ENCODE measurements at places on chromosomes 12 and 14. TPM values are rescaled to one million over a fixed set of nuclear protein-coding genes. Genes with fewer than 3 reads are reported as not detected.
A peak's percentile ranks its signal among the peaks of the same experiment; 100 is the strongest.

DNA sequence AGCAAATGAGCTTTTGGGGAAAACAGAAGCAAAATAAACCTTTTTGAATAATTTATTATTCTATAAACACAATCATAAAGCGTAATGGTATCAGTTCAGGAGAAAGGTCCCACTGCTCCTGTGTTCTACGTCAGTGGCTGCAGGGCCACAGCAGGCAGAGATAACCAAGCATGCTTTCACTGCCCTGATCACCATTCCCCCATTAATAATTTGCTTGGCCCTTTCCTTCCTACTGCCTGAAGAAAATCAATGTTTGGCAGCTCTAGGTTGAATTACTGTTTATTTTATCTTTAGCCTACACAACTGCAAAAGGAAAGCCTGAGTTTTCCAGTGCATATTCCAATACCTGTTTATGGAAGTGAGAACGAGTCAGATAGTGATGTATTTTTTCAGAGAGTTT is 369.9 kb downstream of the DIO2 start:
- no peak overlapping the region for H3K4me3 ChIP-seq
- H3K27ac ChIP-seq, result no peak overlapping the region
- H3K27me3 ChIP-seq, result no peaks in the 10 kb centered on the region
- H3K4me1 ChIP-seq, result no peaks in the 10 kb centered on the region

Gene PRICKLE1
- total RNA-seq, result not detected

DNA sequence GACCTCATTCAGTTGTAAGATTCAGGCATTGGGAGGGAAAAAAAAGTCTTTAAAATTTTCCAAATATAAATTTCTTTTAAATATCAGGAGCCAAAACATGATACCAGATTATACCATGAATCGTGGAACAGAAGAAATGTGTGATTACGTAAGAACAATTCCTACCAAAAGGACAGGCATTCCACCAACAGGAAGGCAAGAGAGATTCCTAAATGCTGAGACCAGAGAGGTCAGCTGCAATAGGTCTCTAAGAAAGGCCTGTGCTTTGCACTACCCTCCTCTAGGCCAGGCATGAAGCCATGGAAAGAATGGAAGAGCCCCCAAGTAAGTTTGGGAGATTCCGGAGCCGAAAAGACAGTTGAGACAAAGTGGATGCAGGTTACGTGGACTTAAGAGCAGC is 83.7 kb downstream of the PTGER2 start:
- H3K36me3 ChIP-seq, result peaks cover 13% of the 10 kb centered on the region
- H3K4me1 ChIP-seq, result peaks cover 44% of the 10 kb centered on the region
- DNase-seq, result no peak
- no peaks in the 10 kb centered on the region for H3K27me3 ChIP-seq
- no peak overlapping the region for H3K4me3 ChIP-seq

DNA sequence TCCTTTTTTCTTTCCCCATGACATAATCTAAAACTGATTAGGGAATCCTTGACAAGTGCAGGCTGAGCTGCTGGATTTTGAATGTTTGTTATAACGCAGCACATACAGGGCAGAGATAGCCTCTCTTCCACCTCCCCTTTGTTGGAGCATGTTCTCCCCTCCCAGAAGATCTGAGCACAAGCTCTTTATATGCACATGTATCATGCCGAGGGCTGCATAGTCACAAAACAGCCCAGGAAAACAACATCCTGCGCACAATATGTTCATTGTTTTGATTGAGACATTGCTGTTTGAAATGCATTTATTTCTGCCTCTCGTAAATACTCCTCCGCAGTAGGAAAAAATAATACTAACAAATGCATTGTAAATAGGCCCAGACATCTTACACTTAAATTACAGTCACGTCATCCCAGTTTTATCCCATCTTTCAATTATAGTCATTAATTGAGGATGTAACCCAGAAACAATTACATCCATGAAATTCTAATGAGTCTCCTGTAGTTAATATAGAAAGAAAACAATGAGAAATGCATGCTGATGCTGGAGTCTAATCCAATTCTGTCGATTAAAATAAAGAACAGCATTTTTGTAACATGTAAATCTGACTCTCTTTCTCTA is 401.8 kb downstream of the BTG1 start:
- no peak overlapping the region for H3K27ac ChIP-seq
- no peaks in the 10 kb centered on the region for H3K4me1 ChIP-seq
- DNase-seq, result no peak
- no peaks in the 10 kb centered on the region for H3K36me3 ChIP-seq
- no peak overlapping the region for H3K4me3 ChIP-seq

GRCh38 chr12:119565404-119565803 is 28.2 kb upstream of the TMEM233 start:
- no peaks in the 10 kb centered on the region for H3K4me1 ChIP-seq
- H3K27ac ChIP-seq, result no peak overlapping the region
- H3K27me3 ChIP-seq, result peaks cover 8% of the 10 kb centered on the region
- no peak overlapping the region for H3K4me3 ChIP-seq
- no peaks in the 10 kb centered on the region for H3K36me3 ChIP-seq

GRCh38 chr12:102026728-102027127 is 35.1 kb downstream of the WASHC3 start:
- DNase-seq, result no peak
- H3K27ac ChIP-seq, result no peak overlapping the region
- no peaks in the 10 kb centered on the region for H3K27me3 ChIP-seq
- H3K36me3 ChIP-seq, result peaks cover 10% of the 10 kb centered on the region

GRCh38 chr14:92914087-92914656 is 8.8 kb upstream of the CHGA start:
- no peak overlapping the region for H3K4me3 ChIP-seq
- H3K36me3 ChIP-seq, result no peaks in the 10 kb centered on the region
- H3K27me3 ChIP-seq, result no peaks in the 10 kb centered on the region
- H3K27ac ChIP-seq, result no peak overlapping the region
- DNase-seq, result no peak

DNA sequence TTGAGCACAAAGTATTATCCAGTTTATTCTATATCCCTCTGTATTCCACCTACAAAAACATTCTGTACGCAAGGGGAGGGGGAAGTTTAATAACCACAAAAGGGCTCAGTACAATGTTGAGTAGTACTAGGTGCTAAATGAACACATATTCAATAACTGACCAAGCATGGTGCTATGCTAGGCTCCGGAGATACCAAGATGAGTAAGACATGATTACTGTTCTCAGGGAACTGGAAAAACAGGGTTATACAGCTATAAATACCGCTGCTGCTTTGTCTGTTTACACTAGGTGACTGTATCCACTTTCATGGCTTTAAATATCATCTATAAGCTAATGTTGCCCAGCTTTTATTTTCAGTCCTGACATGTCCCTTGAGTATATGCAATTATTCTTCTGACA is 135.8 kb downstream of the INSM2 start:
- no peak overlapping the region for H3K4me3 ChIP-seq
- H3K4me1 ChIP-seq, result no peaks in the 10 kb centered on the region
- DNase-seq, result no peak
- H3K36me3 ChIP-seq, result peaks cover 12% of the 10 kb centered on the region

Gene CIROP
- total RNA-seq, result not detected

DNA sequence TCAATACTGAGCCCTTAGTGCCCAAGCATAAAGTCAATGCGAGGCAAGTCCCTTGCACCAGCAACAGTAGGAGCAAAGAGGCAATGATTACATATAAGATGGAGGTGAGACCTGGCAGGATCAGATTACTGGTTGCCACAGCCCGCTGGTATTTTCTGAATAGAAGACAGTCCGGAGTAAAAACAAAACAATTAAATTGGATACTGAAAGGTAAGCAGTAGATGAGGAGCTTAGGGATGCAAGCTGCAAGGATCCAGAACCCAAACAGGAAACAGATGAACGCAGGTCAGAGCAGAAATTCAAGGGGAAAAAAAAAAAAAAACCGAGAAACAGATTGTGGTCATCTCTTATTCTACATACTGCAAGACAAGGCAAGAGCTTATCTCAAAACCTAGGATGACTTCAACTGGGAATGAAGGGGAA is 119.6 kb downstream of the MED13L start:
- peak overlapping the region; percentile 77 for H3K27ac ChIP-seq

Gene RBM23
- 94.1 TPM for total RNA-seq

Gene NYNRIN
- total RNA-seq, result not detected

DNA sequence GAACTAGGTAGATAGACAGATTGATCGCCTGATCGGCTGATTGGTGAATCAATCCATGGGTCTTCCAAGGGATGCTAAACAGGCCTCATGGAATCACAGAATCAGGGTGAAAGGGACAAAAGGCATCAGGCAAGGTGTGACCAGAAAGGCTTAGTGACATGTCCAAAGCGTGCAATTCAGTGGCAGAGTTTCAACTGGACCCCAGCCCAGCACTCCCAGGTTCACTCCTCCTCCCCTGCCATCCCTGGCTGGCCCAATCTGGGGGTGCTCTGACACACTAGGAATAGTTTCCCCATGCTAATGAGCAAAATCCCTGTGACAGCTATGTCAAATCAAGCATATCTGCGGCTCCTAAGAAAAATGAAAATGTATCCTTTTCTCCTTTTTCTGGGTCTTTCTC is 50.4 kb downstream of the NINJ2 start:
- no peak overlapping the region for H3K4me3 ChIP-seq
- no peaks in the 10 kb centered on the region for H3K27me3 ChIP-seq
- H3K4me1 ChIP-seq, result peaks cover 58% of the 10 kb centered on the region
- peak overlapping the region; percentile 94 for H3K27ac ChIP-seq
- no peaks in the 10 kb centered on the region for H3K36me3 ChIP-seq

- H3K36me3 ChIP-seq, result peaks cover 24% of the 10 kb centered on the region
- H3K4me3 ChIP-seq, result no peak overlapping the region
- no peaks in the 10 kb centered on the region for H3K27me3 ChIP-seq
- no peak for DNase-seq
- H3K27ac ChIP-seq, result no peak overlapping the region
- no peaks in the 10 kb centered on the region for H3K4me1 ChIP-seq
Measured at GRCh38 chr12:34598352-34598827, 576.1 kb downstream of the ALG10 start.

Measured in natural killer cell treated with Interleukin-12 subunit alpha and Interleukin-12 subunit beta and Interleukin-15 and Interleukin-18, amount 100 ng/mL, for 72 hours (primary cell).